ENCODE measurements at places on chromosomes 3 and 15.

- DNase-seq, result no peak
These were observed 340.8 kb upstream of the DCBLD2 start for GRCh38 chr3:99242271-99242670.

- peak; percentile 64 for DNase-seq
These were observed 58.5 kb downstream of the LPP start for GRCh38 chr3:188212308-188212969.

GRCh38 chr15:99121207-99121606 lies 16.3 kb downstream of the SYNM start:
- no peak for DNase-seq

- no peak for DNase-seq
These were observed 443.3 kb downstream of the GABRG3 start for GRCh38 chr15:27414168-27414870.

GRCh38 chr3:179414804-179415203 lies 36.5 kb downstream of the GNB4 start:
- no peak for DNase-seq

GRCh38 chr3:117254985-117255384 lies 545.4 kb downstream of the TUSC7 start:
- DNase-seq, result no peak

- no peak for DNase-seq
These were observed 457.0 kb upstream of the ALCAM start for GRCh38 chr3:104909721-104910120.

DNA sequence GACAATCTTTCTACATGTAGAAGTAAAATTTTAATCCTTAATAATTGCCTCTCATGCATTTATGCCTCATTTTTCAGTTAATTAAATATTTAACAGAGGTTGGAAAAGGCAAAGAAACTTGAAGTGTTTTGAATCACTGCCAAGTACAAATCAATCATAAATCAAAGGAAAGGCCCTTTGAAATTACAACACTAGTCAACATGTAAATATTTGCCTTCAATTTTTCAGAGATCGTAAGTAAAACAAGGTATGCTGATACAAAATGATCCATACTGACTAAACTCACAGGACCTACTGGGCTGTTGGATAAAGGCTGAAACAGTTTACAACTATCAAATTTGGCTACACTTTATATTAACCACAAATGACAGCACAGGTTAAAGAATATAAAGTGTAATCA lies 33.9 kb downstream of the ZBBX start:
- no peak for DNase-seq

- DNase-seq, result peak; percentile 95
These were observed 216.1 kb downstream of the ATP8B4 start for GRCh38 chr15:49902685-49903501.

- no peak for DNase-seq
These were observed 752 bp downstream of the OCA2 start for GRCh38 chr15:28098360-28098765.

GRCh38 chr3:50571486-50571885 lies 2.2 kb downstream of the HEMK1 start:
- DNase-seq, result no peak

DNA sequence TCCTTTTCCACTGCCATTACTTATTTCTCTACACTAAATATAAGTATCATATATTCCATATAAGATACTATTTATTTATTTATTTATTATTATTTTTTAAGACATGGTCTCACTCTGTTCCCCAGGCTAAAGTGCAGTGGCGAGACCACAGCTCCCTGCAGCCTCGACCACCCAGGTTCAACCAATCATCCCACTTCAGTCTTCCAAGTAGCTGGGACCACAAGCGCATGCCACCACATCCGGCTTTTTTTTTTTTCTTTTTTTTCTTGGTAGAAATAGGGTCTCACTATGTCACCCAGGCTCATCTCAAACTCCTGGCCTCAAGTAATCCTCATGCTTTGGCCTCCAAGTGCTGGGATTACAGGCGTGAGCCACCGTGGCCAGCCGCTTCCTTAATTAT lies 56.6 kb downstream of the TP53BP1 start:
- no peak for DNase-seq

DNA sequence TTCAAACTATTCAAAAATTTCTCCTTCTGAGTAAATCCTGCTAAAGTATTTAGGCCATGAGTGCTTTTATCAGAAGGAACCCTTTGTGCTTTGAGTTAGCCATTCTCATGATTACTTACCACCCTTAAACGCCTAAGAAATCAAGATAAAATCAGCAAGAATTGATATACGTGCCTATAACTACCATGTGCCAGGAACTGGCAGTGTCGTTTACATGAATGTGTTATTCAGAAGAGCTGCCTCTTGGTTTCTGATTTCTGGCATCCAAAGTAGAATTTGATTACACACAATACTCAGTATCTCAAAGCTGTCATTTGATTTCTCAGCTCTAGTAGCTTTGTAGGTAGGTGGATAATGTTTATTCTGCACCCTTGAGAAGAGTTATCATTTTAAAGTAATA lies 351.3 kb upstream of the CCDC54 start:
- no peak for DNase-seq

DNA sequence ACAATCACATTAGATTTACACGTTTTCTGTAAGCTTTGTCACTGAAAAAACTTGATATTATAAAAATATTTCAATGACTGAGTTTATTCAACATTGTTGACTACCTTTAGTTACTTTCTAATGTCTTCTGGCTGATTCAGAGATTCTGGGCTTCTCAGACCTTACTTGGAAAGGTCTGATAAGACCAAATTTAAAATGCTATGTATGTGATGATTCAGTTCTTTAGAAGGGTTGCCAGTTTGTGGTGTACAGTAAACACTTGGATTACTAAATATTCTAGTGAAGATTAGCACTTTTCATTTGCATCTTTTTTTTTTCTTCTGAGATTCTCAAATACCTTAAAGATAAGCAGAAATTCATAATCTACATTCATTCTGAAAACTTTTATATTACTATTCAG lies 49.8 kb downstream of the SGO1 start:
- DNase-seq, result peak; percentile 20

DNA sequence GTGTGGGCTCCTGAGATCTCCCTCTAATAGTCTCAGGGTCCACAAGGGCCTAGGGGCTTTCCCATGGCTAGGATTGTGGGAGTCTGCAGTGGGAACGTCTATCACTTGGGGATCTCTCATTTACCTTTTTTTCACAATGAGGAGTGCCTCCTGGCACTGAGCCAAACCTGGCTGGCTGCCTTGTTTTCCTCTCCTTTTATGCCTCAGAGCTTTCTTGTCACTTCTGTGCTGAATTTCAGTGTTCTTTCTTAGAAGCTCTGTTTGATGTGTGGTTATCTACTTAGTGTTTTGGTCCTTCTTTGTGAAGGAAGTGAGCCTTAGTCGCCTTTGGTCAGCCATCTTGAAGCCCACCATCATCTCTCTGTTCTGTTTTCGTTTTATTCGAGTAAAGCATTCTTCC lies 33.9 kb downstream of the DOCK3 start:
- no peak for DNase-seq
